NCI-H1694 treated with DMSO at 0.1 percent for 48 hours (cell line): ENCODE measurements at places on chromosomes 5 and 9.

GRCh38 chr5:86625148-86625547 is 7.4 kb downstream of the COX7C start:
- DNase-seq = no peak

GRCh38 chr9:137694962-137695875 is 76.4 kb downstream of the EHMT1 start:
- DNase-seq = no peak

GRCh38 chr5:7050986-7051385 is 337.8 kb downstream of the TENT4A start:
- DNase-seq = no peak

DNA sequence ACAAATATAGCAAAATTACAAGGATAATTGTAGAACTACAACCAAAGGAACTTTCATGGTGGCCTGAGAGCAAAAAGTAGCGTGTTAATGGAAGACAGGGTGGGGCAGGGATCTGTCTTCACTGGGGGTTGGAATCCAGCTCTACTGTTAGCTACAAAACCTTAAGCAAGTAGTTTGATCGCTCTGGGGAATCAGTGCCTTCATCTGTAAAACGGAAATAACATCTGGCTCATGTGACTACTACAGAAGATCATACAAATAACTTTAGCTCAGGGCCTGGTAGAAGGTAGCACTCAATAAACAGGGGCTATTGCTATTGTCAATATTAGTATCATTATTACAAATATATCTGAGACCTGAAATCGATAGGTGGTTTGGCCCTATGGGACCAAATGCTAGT is 40.4 kb downstream of the ZNF608 start:
- no peak for DNase-seq

DNA sequence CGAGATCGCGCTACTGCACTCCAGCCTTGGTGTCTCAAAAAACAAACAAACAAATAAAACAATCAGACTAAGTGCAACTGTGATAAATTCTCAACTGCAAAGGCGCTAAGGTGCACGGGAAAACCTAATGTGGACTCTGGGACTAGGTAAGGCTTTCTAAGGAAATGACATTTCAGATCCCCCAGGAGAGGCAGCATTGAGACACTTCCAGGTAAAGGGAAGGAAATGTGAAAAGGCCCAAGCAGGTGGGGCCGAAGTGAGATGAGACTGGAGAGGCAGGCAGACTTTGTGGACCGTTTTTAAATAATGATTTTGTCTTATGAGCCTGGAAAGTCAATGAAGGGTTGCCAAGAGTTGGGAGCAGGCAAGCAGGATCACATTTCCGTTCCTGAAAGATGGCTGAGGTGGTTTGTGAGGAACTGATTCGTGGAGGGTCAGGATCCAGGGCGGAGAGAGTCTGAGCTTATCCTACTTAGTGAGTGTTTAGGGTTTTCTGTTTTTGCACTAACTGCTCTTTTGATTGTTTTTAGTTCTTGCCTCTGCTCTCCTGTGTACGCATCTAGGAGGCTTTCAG is 2.0 kb upstream of the APBA1 start:
- no peak for DNase-seq

GRCh38 chr5:151615431-151615830 is 24.3 kb upstream of the FAT2 start:
- DNase-seq = no peak

- DNase-seq = no peak
Measured at GRCh38 chr5:32405507-32405906, 39.0 kb downstream of the ZFR start.

DNA sequence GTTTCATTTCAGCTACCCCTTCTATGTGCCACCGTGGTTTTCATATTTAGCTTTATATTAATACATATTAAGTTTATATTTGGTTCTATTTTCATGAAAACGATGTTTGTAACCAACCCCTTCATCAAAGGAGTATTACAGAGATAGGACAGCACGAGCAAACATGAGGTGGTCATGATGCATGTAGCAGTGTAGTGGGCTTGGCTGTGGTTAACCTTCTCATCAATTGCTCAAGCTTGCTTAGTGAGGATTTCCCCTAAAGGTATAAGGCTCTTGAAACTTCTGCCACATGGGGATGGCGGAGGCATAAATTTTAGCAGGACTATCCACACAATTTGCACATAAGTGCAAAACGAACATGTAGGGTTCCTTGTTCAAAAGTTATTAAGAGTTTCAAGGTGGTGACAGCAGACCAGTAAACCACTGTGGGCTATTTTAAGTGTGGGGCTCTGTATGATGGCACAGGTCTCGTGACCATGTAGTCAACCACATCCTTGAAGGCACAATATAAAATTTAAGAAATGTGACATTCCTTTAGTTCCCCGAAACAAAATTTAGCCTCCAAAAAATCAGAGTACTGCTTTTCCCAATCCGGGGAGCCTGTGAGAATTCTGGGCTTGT is 24.8 kb downstream of the TMEM174 start:
- DNase-seq = no peak

- peak; percentile 41 for DNase-seq
Measured at GRCh38 chr5:93580063-93580926, 724 bp downstream of the NR2F1-AS1 start.

DNA sequence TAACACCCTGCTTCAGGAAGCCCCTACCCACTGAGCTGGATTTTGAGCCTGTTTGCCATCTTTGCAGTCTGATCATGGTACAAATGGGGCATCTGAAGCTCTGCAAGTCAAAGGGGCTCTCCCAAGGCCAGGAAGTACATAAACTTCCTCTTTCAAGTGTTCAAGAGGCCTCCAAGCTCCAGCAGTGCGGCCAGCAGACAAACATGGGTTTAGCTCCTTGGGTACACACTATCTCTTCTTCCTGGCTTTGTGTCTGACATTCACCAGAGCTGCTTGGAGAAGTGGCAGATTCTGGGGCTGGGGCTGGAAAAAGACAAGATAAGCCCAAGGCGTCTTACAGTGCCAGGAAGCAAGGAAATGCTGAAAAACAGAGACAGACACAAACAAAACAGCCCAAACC is 34.1 kb downstream of the LAMC3 start:
- DNase-seq = no peak

DNA sequence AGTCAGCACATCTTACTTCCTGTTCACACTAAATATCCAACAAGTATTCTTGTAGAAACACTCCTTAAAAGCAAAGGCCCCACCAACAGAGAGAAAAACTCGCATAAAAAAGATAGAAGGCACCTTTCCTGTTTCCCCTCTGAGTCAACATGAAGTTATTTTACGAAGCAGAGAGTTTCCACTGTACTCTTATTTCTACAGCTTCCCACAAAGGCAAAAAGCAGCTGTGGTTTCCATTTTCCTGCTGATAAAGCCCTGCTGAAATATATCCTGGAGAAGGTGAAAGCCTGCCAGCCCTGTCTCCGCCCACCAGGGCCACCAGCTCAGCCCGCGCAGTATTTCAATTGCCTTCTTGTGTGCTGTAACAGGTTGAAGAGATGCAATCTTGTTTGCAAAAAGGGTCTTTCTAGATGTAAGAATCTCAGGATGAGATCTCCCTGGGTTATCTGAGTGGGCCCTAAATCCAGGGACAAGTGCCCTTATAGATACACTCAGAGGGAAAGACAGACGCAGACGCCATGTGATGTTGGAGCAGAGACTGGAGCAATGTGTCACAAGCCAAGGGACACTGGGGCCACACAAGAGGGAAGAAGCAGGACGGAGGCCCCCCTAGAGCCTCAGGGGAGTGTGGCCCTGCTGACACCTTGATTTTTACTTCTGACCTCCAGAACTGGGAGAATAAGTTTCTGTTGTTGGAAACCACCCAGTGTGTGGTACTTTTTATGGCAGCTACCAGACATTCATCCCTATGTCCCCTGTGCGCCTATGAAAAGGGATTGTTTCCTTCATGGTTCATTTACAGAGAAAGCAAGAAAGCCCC is 19.9 kb downstream of the SEMA4D start:
- DNase-seq = no peak

DNA sequence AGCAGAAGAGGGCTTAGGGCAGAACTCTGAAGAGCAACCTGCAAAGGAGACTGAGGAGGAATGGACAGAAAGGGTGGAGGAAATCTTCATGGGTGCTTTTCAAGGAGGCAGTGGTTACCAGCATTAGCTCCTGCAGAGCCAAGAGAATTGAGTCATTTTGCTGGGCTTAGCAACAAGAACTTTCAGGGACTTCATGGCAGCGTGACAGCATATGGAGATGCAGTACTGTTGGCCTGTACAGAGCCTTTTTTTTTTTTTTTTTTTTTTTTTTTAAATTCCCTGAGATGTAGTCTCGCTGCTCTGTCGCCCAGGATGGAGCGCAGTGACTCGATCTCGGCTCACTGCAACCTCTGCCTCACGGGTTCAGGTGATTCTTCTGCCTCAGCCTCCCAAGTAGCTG is 296.0 kb upstream of the DMRT1 start:
- DNase-seq = no peak

GRCh38 chr9:35776018-35776417 is 15.4 kb upstream of the NPR2 start:
- DNase-seq = no peak

- DNase-seq = no peak
Measured at GRCh38 chr9:83601463-83601862, 21.5 kb upstream of the IDNK start.

DNA sequence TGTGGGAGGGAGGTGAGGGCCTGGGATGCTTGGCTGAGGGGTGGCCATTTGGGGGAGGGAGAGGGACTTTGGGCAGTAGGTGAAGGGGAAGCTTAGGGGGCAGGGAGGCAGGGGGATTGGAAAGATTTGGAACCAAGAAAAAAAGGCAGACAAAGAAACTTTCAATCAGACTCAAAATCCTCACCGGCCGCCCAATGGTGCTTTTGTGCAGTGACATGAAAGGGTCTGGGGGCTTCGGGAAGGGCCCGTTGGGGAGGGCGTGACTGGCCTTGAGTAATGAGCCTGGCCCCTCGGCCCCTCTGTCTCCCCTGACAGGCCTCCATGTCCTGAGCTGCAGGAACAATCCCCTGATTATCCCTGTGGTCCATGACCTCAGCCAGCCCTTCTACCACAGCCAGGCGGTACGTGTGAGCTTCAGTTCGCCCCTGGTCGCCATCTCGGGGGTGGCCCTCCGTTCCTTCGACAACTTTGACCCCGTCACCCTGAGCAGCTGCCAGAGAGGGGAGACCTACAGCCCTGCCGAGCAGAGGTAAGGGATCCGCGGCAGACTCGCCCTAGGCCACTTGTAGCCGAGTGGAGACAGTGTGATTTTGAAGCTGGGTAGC is 181.1 kb downstream of the PAPPA start:
- DNase-seq = no peak

DNA sequence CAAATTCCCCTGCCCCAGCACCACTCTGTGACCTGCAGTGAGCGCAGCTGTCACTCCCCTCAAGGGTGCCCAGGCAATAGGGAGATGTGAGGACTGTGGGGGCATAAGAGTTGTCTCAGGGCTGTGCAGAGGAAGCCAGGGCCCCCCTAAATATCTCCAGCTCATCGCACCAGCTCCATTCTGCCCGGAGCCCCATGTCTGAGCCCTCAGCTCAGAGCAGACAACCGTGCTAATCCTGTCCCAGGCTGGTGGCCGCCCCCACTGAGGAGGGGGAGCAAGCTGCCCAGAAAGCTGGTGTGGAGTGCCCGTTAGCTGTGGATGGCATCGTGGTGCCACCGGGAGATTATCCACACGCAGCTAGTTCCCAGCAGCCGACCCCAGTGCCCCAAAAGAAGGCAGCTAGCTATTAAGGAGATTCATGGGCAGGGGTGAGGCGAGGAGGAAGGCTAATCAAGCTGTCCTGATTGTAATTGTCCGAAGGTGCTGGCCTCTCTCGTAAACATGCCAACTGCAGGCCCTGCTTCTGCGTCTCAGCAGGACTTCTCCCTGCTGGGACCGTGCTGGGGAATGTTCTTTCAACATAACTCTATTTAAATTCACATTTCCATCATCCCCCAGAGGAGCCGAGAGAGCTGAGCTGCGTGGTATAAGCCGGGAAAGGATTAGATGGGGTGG is 17.0 kb upstream of the FIBCD1 start:
- no peak for DNase-seq

DNA sequence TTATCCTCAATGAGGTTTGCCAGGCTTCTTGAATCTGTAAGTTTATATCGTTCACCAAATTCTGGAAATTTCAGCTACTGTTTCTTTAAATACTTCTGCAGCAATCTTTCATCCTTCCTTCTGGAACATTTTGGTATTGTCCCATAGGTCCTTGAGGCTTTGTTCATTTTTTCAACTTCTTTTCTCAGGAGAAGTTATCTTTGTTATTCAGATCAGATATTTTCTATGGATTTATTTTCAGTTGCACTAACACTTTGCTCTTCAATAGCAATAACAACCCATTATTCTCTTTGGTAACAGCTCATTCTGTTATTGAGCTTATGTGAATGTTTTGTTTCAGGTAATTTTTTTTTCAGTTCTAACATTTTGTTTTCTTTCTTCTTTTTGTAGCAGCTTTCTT is 13.5 kb downstream of the SNX2 start:
- no peak for DNase-seq

GRCh38 chr5:35212122-35212982 is 17.9 kb downstream of the PRLR start:
- DNase-seq = no peak

DNA sequence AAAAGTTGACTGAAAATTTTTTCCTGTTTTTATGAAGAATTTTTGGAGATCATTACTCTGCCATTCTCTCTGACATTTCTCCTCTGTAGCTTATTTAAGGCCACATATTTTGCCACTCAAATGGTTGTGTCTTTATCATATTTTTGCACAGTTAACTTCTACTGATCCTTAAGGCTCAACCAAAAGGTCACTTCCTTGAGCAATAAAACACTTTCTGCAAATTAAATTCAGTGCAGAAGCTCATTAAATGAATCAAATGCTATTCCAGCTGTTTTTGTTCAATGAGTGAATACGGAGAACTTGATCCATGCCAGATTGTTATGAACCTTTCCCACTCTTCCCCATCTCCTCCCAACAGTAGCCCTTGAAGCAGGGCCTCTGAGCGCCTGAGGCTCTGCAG is 93.8 kb upstream of the EPB41L4A start:
- no peak for DNase-seq

- no peak for DNase-seq
Measured at GRCh38 chr9:135230386-135230765, 142.9 kb downstream of the OLFM1 start.
